GM12864 (cell line): ENCODE measurements at places on chromosomes 1 and 21.

DNA sequence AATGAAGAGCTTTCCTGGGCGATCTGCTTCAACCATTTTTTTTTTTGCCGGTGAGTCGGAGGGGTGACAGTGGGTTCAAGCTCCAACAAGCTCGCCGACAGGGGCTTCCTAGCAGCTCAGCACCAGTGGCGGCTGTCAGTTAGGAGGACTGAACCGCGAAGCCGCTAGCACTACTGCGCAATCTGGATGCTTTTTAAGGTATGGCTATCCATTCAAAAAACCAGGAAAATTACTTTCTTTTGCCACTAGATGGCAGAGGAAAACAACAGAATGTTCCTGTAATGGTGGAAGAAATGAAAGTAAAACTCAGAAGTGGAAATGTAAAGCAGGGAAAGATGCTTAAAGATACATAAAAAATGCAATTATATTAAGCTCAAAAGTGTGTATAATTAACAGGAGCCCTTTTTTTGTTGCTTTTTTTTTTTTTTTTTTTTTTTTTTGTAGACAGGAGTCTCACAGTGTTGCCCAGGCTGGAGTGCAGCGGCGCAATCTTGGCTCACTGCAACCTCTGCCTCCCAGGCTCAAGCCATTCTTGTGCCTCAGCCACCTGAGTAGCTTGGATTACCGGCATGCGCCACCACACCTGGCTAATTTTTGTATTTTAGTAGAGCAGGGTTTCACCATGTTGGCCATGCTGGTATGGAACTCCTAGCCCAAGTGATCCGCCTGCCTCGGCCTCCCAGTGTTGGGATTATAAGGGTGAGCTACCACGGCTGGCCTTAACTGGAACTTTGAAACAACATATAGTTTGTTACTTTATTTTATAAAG, 8.5 kb downstream of the KYAT3 start:
- DNase-seq, result peak; percentile 40

DNA sequence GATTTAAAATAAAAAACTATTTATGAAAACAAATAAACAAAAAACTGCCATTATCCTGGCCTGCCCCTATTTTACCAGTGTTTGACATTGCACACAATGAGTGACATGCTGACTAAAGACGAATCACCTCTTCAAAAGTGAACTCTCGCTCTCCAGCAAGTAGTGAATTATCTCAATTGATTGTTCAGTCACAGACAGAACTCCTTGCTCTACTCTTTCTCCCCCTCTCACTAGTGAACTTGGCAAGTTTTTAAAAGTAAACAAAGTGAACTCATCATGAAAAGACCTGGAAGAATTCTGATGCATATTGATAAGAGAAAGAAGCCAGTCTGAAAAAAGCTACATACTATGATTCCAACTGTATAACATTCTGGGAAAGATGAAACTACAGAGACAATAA, 4.7 kb upstream of the C1orf52 start:
- DNase-seq, result no peak

- DNase-seq, result no peak
These were observed 712 bp downstream of the RAB13 start for GRCh38 chr1:153985341-153985912.

GRCh38 chr1:94999456-95000131, 72.7 kb upstream of the CNN3 start:
- DNase-seq, result no peak

DNA sequence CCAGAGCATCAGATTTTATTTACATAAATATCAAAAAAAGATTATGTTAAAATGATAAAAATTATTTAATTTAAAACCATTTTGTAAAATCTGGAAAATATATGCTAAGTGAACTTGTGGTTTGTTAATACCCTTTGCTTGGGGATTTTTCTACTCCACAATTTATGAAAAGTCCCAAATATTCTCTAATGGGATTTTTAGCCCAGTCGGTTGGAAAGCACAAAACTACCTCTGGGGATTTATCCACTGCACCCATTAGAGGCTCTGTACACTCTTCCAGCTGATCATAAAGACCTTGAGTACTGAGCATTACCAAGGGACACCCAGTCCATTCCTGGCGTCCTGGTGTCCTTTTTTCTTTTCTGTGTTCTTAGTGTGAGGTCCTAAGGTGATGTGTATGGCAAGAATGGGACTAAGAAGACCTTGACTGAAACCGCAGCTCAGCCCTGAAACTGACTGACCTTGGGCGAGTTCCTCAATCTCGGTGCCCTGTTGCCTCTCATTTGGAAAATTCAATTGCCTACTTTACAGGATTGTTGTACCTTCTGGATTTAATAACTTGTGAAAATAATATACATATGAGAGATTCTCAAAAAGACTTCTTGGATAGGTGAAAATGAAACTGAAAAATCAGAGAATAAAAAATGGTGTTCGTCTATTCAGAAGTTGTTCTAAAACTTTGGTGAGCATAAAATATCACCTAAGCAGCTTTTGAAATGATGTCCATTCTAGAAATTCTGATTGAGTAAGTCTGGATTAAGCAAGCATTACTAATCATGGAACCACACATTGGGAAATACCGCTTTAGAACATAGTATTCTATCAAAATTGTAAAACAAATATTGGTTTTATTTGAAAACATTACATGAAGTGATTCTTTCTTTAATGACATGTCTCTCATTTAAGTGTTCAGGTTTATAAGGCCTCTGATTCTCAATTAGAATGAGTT, 21.5 kb upstream of the SAMSN1 start:
- DNase-seq, result no peak

- DNase-seq, result no peak
These were observed 183.0 kb downstream of the ZZZ3 start for GRCh38 chr1:77499466-77499865.

GRCh38 chr1:82795508-82796149, 994.9 kb downstream of the ADGRL2 start:
- DNase-seq, result no peak

DNA sequence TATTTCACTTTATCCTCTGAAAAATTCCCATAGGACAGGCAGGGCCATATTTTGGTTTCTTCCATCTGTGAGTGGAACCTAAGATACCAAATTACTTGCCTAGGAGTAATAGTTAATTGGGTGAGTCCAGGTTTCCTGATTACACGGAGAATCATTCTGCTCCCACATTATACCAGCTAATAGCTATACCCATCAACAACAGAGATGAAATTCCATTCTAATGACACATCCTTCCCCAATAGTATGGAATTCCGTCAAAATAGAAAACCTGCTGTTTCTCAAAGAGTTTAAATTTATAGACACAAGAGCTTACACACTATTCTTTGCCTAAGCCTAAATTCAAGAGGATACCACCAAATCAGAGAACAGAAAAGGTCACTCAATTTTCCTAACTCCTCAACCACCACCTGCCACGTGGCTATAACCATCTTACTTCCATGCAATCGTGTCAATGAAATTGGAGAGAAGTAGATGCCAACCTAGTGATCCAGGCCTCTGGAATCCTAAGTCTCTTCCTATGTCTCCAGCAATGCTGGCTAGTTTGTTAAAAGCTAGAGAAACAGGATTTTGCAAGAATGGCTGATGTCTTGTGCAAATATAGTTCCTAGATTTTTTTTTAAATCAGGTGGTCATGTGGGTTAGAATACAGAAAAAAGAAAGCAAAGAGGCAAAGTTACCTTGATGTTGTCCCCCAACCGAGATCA, 6.2 kb downstream of the PPT1 start:
- no peak for DNase-seq
